RWPE1 (cell line): ENCODE measurements at places on chromosomes 6 and 20.
A peak's percentile ranks its signal among the peaks of the same experiment; 100 is the strongest.

DNA sequence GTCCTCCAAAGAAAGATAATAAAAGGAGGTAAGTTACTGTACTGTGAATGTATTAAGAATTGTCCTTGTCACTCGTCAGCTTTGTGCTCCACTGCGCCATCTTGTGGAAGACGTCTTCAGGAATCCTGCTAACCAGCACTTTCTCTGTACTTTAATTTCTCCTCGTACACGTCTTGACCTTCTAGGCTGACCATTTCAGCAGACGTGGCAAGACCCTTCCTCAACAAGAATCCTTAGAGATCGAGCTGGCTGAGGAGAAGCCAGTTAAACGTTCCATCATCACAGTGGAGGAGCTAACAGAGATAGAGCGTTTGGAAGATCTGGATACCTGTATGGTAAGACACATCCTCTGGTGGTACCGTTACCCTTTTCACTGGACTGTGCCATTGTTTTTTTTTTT lies 95.5 kb upstream of the SCGN start:
- DNase-seq, result peak; percentile 32

- DNase-seq, result peak; percentile 44
Measured at GRCh38 chr6:29071831-29072723, 15.0 kb downstream of the OR2B3 start.

DNA sequence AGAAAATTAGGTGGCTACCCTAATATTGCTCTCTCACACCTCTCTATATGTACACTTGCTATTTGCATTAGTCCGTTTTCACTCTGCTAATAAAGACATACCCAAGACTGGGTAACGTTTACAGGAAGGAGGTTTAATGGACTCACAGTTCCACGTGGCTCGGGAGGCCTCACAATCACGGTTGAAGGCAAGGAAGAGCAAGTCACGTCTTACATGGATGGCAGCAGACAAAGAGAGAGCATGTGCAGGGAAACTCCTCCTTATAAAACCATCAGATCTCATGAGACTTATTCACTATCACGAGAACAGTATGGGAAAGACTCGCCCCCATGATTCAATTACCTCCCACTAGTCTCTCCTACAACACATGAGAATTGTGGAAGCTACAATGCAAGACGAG lies 53.4 kb downstream of the EPM2A start:
- DNase-seq, result no peak

- peak; percentile 65 for DNase-seq
Measured at GRCh38 chr20:61886721-61887595, 178.7 kb downstream of the TAF4 start.

GRCh38 chr6:4799912-4800311 lies 23.7 kb downstream of the CDYL start:
- DNase-seq, result no peak

GRCh38 chr20:58587467-58587866 lies 63.6 kb upstream of the STX16 start:
- DNase-seq, result no peak

DNA sequence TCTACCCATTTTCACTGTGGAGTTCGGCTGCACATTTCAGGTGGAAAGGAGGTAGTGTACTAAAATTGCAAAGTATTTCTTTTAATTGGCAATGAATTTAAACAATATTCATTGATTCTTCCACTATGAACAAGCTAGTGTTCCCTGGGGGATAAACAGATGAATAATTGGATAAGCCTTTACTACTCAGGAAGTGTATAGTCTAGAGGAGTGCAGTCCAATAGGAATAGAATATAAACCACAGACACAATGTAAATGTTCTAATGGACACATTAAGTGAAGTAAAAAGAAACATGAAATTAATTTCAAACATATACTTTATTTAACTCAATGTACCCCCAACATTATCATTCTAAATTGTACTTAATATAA lies 28.7 kb downstream of the SGK1 start:
- DNase-seq, result no peak

GRCh38 chr6:170024940-170025339 lies 265.9 kb downstream of the DLL1 start:
- no peak for DNase-seq

DNA sequence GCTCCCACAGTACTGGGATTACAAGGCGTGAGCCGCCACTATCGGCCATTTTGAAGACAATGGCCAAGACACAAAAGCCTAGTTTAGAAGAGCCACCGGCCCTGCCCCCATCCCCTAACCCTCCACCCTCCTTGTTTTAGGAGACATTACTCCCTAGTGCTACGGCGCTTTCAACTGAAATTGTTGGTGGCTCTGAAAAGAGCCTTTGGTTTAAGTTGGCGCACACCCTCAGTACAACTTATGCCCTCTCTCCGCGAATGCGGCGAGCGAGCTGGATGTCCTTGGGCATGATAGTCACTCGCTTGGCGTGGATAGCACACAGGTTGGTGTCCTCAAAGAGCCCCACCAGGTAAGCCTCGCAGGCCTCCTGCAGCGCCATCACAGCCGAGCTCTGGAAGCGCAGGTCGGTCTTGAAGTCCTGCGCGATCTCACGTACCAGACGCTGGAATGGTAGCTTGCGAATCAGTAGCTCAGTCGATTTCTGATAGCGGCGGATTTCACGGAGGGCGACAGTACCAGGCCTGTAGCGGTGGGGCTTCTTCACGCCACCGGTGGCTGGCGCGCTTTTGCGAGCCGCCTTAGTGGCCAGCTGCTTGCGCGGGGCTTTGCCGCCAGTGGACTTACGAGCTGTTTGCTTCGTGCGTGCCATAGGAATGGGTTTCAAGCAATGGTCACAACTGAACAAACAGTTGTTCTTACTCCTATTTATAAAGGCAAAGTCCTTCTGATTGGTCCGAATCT lies 114.9 kb upstream of the BTN3A2 start:
- no peak for DNase-seq

GRCh38 chr6:21870076-21870730 lies 276.7 kb downstream of the SOX4 start:
- DNase-seq, result peak; percentile 7

GRCh38 chr6:135955099-135955498 lies 103.6 kb downstream of the PDE7B start:
- no peak for DNase-seq

- DNase-seq, result no peak
Measured at GRCh38 chr20:2162125-2162822, 60.6 kb downstream of the STK35 start.

GRCh38 chr20:10581823-10582222 lies 92.0 kb downstream of the JAG1 start:
- peak; percentile 45 for DNase-seq

GRCh38 chr20:11921321-11921720 lies 3.6 kb downstream of the BTBD3 start:
- DNase-seq, result no peak

GRCh38 chr6:109297406-109298110 lies 84.7 kb downstream of the CD164 start:
- no peak for DNase-seq

DNA sequence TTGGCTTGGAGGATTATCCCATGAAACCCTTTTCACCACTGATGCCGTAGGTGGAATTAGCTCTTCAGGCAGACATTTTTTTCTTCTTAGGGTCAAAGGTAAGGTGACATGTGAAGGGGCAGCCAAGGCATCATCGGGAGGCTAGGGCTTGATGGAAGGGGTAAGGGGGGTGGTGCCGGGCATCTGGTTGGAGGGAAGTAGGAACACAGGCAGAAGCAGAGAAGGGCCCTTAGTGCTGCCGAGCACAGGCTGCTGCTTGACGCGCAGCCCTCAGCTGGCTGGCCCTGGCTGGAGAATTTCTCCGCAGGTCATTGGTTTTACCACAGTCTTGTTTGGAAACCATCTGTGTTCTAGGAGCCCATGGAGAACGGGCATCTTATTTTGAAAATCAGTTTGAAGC lies 54.7 kb downstream of the TRAF3IP2 start:
- no peak for DNase-seq

DNA sequence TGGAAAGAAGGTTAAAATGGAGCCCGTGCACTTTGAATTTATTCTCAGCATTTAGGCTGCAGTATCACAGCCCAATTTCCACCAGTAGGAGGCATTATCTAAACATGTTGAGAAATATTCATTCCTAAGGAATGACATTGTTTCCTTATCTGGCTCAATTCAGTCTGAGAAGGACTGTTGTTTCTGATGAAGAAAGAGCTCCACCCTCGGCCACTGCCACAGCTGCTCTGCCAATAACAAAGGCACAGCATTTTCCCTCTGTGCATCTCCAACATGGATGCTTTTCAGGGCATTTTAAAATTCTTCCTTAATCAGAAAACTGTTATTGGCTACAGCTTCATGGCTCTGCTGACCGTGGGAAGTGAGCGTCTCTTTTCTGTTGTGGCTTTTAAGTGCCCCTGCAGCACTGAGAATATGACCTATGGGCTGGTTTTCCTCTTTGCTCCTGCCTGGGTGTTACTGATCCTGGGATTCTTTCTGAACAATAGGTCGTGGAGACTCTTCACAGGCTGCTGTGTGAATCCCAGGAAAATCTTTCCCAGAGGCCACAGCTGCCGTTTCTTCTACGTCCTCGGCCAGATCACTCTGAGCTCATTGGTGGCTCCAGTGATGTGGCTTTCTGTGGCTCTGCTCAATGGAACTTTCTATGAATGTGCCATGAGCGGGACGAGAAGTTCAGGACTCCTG lies at the start of gene CALHM5:
CALHM5 (plus strand) TSS at position 216 of the 687 bp plus-strand sequence; CDS start at position 274, 58 bp downstream.
- peak; percentile 13 for DNase-seq

DNA sequence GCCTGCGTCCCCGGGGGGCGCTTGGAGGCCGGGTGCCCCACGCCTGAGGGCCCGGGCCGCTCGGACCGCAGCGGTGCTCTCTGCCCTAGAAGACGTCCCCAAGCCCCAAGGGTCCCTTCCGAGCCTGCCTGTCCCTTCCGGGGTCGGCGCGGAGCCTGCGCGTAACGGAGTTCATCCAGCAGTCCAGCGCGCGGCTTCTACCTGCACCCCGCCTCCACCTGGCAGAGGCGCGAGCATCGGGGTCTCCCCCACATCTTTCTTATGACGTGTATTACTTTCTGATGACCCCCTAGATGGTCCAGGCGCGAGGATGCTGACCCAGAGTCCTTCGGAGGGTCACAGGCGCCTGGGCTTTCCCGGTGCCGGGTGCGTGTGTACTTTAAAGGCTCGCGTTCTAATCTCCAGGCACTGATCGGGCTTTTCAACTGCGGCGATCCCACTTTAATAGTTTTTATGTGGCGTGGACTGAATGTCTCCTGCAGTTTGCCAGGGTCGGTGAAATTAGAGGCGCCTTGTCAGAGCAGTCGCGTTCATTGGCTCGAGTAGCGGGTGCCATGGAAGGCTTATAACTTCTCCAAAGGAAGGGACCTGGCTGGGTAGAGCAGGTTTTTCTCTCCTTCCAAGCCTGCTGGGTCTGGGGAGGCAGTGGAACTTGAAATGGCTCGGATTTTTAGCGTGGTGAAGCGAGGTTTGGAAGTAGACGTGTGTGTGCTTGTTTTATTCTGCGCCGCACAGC lies 912 bp downstream of the EYA4 start:
- no peak for DNase-seq

- DNase-seq, result no peak
Measured at GRCh38 chr6:48474136-48474535, 363.1 kb upstream of the PTCHD4 start.

- peak; percentile 49 for DNase-seq
Measured at GRCh38 chr6:157823528-157824370, 703 bp downstream of the SNX9 start.

DNA sequence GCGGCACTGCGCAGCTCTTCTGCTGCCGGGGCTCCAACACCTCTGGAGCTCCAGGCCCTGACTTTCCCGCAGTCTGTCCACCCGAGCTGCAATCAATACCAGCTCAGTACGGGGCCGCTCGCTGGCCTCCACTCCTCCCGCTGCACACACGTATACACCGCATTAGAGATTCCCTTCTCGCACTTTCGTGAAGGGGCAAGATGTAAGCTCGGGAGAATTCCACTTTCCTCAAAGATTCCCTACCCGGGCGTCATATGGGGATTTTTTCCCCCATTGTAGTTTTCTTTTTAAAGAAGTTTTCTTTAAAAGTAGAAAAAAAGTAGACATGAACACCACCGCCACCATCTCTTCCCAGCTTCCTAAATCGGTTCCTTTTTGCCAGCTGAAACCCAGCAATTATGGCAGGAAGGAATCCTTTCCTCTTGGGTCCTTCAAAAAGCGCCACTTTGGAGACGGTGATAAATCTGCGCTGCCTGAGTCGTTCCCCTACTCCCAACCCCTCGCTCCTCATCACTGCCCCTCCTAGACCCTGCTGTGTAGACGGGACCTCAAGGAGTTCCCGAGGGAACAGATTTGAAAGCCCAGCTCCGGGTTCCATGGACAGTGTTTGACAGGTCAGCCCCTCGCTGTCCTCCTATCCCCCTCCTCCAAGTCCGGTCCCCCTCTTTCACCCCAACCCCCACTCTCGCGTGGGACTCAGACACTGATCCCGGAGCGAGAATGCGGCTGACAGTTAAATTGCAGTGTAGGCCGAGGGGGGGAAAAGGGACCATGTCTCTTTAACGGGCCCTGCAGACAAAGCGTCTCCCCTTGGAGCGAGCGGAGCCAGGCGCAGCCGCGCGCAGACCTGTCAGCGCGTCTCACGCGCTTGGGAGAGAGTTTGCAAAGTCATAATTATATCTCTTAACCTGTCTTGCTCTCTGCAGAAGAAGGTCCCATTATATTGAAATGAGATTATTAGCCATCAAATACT lies 39.5 kb downstream of the NCR2 start:
- no peak for DNase-seq

DNA sequence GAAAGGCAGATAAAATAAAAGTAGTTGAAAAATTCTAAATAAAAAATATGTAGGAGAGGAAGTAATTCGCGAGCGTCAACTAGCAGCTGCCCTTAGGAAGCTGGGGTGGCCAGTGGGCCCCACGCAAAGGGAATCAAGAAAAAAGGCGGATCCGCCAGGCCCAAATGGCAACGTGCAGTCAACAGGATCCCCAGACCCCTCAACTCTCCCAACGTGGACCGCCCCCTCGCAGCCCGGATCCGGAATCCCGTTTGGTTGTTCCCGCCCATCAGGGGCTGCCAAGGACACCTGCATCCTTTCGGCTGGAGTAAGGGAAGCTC lies 296 bp downstream of the DZANK1 start:
- no peak for DNase-seq

- no peak for DNase-seq
Measured at GRCh38 chr6:100271625-100272024, 193.1 kb downstream of the SIM1 start.

DNA sequence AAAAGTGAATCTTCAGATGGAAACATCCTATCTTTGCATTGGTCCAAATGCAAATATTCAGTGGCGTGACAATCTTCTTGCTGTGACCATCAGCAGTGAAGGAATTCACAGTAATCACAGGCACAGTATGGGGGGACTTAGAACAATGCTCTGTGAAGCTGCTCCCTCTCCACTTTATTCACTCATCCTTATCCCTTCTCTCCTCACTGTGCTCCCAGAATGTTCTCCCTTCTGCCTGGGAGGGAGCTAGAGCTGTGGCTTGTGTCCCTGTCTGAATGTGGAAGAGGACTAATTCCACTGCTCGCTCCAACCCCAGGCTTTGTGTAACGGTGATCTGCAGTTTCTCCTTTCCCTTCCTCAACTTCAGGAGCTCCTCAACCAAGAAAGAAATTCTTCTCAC lies 243.7 kb downstream of the ALDH8A1 start:
- DNase-seq, result no peak

GRCh38 chr6:16187176-16187575 lies 51.2 kb upstream of the GMPR start:
- no peak for DNase-seq

DNA sequence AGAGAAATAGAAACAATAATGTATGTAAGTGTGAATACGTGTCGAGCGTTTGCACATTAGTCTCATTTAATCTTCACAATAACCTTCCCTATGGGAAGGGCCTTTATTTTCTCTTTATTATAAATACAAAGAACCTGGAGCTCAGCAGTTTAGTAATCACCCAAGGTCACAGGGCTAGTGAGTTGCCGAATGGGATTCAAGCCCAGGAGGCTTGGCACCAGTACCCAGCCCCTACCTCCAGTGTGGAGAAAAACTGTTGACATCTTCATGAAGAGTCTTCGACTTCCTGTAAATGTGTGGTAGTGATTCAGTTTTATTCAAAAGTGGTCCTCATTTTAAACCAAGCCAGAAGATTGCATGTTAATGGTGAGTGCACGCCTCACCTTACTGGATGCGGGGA lies 162.8 kb downstream of the SCML4 start:
- DNase-seq, result no peak
